ENCODE measurements at places on chromosomes 16 and 17.
A peak's percentile ranks its signal among the peaks of the same experiment; 100 is the strongest.

GRCh38 chr17:43125967-43126910 is 1.1 kb upstream of the BRCA1 start:
- no peak for DNase-seq

GRCh38 chr16:88558457-88559442 is 11.5 kb upstream of the ZC3H18 start:
- peak; percentile 64 for DNase-seq

DNA sequence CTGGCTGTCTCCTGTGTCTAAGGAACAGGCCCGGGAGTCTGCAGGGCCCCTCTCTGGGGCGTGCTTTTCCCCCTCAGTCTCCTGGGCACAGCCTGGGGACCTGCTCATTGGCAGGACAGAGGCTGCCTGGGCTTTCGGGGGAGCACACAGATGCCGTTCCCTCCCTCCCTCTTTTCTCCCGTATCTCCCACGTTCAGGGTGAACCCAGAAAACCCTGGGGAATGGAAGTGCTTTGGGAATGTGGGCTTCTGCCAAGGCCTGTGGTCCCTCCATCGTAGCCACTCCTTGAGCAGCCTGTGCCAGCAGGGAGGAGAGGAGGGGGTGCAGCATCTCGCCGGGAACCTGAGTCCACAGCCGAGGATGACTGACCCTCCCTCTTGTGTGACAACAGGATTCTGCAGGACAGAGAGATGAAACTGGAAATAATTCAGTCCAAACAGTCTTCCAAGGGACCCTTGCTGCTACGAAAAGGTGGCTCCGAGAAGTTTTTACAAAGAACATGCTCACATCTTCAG is 52.0 kb downstream of the RNF213 start:
- no peak for DNase-seq

GRCh38 chr16:85733839-85734170 is 17.1 kb downstream of the C16orf74 start:
- DNase-seq = no peak

- DNase-seq = peak; percentile 98
Observed at GRCh38 chr17:42120770-42121769, at the start of gene KAT2A. Gene KAT2A, minus strand, starts transcription at chr17:42121367. Its CDS starts 63 bp downstream, at chr17:42121304.

- no peak for DNase-seq
Observed at GRCh38 chr16:78866521-78866920, 734.0 kb downstream of the MAF start.

- no peak for DNase-seq
Observed at GRCh38 chr16:67000384-67001351, 12.3 kb downstream of the CES4A start.

DNA sequence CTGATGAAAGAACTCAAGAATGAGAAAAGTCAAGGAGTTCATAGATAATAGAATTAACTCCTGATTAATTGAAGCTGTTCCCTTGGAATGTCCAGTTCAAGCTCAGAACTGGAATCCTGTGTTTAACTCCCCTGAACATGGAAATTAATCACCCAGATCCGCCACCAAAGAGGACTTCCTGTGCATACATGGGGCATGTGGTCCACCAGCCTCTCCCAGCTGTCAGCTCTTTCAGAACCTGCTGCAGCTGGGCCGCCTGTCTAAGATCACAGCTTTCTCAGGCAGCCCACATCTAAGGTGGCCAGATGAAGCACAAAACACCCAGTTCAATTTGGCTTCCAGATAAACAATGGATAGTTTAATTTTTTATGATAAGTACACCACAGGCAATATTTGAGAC is 203.7 kb upstream of the COX10 start:
- DNase-seq = no peak

All from urothelium cell line (cell line).